ENCODE measurements at places on chromosomes 7 and 10. TPM values are rescaled to one million over a fixed set of nuclear protein-coding genes. Genes with fewer than 3 reads are reported as not detected.

IGFBP3 gene
- not detected for total RNA-seq

ZNF22 gene
- total RNA-seq, result 22.7 TPM

LRRC72 gene
- total RNA-seq, result not detected

COL26A1 gene
- not detected for total RNA-seq

SCART1 gene
- 3.6 TPM for total RNA-seq

Data from natural killer cell treated with Interleukin-12 subunit alpha and Interleukin-12 subunit beta and Interleukin-15 and Interleukin-18, amount 100 ng/mL, for 72 hours (primary cell).